ENCODE measurements at places on chromosomes 2 and 18.

DNA sequence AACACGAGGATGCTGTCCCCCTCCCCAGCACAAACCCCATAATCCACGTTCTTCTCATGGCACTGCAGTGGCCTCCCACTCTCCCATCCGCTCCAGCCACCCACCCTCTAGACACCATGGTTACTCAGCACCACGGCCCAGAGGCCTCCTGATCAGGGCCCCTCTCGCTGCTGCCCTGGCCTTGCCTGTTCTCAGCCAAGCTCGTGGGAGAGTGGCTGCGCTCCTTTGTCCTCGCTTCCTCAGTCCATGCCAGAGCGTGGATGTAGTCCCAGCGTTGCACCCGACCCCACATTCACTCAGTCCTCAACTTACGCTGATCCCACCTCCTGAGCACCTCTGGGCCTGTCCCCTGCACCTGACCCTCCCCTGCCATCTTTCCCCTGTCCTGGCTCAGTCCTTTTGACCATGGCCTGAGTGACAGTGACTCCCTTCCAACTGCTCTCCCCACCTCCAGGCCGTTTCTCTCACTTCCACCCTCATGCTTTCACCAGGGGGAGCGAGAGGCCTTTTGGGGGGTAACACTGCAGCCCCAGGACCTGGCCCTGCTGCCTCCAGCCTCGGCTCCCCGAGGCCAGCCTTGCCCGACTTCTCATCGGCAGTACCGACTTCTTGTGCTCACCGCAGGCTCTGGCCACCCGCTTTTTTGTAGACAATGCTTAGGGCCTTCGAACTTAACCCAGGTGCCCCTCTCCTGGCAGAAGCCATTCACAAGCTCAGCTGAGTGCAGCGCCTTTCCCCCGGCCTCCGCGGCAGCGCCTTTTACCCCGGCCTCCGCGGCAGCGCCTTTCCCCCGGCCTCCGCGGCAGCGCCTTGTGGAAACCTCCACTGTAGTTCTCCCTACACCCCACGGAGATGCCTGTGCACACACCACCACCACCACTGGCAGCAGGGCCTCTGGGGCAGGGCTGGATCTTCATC is 131.4 kb downstream of the CLIP4 start:
- DNase-seq, result no peak

DNA sequence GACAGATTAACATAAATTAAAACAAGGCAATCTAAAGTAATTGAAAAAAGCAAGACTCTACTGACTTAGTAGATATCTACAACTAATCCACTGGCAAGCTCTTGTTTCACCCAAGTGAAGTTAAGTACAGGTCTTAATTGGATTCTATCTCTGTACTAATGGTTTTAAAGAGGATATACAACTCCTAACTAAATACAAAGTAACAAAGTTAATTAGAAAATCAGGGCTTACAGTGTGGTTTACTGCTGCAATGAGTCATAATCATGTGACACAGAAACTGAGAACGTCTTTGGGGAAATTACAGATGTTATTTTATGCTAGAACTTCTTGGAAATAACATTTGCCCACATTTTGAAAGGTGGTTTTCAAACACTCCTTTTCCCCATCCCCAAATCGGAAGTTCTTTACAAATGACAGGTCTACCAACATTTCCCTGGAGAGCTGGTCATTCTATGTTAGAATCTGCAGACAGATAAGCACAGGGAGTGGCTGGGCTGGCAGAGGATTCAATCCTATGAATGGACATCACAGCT is 245.3 kb downstream of the STK39 start:
- no peak for DNase-seq

GRCh38 chr18:51195451-51196117 is 1.9 kb downstream of the MEX3C start:
- peak; percentile 32 for DNase-seq

GRCh38 chr2:223949241-223949840 is 4.2 kb upstream of the WDFY1 start:
- no peak for DNase-seq

DNA sequence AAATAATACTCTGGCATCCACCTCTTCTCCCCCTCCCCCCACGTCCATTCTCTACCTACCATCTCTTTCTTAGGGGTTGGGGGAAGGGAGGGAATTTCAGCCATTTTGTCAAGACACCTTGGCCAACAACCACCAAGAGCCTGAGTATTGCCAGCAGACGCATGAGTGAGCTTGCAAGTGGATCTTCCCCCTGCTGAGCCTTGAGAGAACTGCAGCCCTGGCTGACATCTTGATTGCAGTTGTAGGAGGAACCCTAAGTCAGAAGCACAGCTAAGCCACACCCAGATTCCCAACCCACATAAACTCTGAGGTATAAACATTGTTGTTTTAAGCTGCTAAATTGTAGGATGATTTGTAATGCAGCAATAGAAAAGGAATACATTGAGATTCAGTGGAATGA is 165.6 kb downstream of the TMEFF2 start:
- no peak for DNase-seq
